Right renal pelvis (tissue), 4 donors: ENCODE measurements at places on chromosomes 11 and 22.

GRCh38 chr11:17389957-17390649 lies 1.6 kb upstream of the KCNJ11 start:
- no peak for DNase-seq

GRCh38 chr11:45108070-45109064 lies 38.1 kb upstream of the PRDM11 start:
- no peak for DNase-seq

- no peak for DNase-seq
Measured at GRCh38 chr11:72010529-72011233, 12.0 kb downstream of the IL18BP start.

GRCh38 chr11:92717240-92717639 lies 252.2 kb upstream of the MTNR1B start:
- DNase-seq, result no peak

DNA sequence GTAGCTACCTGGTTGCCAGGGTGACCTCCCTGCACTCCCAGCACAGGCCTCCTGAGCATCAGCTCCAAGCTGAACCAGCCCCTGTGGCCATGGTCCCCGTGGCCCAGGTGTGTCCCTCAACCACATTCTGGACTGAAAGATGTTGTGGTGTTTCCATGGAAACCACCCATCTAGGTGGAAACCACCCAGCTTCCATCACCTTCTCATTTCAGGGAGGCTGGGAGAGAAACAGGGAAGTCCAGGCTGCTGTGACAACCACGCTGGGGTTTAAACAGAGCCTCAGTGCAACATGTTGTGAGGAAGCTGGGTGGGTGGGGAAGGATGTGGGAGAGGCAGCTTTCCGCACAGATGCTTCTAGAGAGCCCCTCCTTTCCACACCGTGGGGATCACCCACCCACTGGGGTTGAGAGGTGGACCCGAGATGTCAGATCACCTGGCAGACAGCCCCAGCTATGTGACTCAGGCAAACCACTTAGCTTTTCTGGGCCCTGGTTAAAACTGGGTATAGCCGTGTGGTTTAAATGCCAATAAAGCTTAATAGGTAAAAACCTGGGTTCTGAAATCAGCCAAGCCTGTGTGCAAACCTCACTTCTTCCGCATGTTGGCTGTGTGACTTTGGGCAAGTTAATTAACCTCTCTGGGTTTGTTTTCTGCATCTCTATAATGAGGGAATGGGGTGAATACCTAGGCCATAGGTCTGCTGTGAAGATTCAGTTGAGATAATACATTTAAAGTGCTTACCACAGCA lies 46.4 kb downstream of the CD82 start:
- no peak for DNase-seq

DNA sequence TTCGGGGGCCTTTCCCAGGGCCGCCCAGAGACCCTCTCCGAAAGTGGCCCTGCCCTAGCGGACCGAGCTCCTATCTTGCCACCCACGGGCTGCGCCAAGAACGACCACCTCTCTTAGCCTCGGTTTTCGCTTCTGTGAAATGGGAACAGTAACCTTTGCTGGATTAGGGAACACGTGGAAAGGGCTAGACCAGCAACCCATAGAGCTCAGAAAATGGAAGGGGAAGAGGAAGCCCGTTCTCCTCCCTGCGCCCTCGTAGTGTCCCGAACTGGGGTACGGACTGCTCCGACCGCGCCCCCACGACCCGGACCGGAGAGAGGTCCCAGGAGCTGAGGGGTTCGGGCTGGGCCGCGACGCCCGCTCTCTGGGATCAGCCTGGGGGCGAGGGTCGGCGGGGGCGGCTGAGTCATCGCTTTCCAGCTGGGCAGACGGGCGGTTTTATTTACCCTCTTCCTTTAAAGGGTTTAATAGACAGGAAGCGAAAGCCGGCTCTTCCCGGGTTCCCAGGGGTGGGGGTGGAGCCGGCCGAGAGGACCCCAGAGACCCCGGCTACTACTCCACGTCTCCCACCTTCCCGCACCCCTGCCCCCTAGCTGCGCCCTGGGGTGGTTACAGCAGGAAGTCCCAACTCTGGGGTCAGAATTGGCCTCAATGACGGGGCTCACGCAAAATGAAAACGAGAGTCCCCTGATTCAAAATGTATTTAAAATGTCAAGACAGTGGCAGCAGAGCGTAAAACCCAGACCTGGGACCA lies 907 bp upstream of the PHLDA2 start:
- no peak for DNase-seq

DNA sequence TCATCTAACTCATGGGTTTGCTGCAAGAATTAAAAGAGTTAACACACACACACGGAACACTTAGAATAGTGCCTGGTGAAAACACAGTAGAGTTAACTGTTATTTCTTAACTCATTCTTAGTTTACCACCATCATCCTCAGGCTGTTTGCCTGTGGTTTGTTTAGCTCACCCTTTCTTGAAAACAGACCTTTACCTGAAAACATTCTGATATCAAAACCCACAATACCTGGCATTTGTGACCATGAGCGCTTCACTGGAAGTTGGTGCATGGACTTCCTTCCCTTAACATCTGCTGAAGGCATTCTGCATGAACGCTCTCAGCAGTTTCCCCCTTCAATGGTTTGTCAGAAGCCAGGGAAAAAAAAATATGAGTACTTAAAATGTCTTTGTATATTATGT lies 256.0 kb downstream of the ETS1 start:
- DNase-seq, result no peak

- DNase-seq, result no peak
Measured at GRCh38 chr22:49734390-49734789, 93.3 kb downstream of the BRD1 start.

GRCh38 chr11:45805305-45806071 lies 539 bp downstream of the SLC35C1 start:
- DNase-seq, result no peak

DNA sequence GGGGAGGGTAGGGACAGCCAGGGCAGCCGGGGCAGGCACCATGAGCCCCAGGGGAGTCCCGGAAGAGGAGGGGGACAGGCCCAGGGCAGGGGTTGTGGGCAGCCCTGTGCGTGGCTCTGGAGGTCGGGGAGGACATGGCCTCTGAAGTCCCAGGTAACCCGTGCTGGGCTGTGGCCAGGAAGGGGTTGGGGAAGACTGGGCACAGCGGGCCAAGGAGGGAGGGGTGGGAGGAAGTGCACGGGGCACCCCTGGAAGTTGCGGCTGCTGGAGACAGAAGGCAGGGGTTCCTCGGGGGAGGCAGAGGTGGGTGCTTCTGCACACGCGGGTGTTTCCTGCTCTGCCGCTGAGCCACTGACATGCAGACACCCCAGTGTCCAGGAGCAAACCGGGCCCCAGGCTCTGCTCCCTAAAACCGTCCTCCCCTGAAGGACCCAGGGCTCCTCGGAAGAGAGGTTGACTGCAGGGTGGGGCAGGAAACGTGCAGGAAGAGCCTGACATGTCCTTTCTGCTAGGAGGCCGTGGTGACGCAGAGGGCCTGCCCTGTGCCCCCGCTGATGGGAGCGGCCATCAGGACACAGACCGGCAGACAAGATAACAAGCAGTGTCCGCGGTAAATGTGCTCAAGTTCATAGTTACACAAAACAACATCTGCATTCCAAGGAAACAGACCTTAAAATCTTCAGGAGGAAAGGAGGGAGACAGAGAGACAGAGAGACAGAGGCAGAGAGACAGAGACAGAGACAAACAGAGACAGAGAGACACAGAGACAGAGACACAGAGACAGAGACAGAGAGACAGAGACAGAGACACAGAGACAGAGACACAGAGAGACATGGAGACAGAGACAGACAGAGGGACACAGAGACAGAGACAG lies 5.7 kb downstream of the TNNI2 start:
- DNase-seq, result no peak

DNA sequence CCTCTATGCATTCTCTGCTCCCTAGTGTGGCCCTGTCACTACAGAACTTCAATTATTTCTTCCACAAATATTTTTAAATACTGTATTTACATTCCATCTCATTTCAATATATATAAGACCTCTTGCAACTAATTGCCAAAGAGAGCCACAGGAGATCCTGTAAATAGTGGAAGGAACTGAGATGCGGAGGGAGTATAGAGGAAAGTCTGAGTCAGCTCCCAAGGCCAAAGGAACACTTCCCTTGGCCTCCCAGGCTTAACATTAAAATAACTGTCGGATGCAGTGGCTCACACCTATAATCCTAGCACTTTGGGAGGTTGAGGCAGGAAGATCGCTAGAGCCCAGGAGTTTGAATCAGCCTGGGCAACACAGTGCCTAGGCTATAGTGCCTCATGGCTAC lies 31.2 kb downstream of the RBFOX2 start:
- DNase-seq, result no peak

DNA sequence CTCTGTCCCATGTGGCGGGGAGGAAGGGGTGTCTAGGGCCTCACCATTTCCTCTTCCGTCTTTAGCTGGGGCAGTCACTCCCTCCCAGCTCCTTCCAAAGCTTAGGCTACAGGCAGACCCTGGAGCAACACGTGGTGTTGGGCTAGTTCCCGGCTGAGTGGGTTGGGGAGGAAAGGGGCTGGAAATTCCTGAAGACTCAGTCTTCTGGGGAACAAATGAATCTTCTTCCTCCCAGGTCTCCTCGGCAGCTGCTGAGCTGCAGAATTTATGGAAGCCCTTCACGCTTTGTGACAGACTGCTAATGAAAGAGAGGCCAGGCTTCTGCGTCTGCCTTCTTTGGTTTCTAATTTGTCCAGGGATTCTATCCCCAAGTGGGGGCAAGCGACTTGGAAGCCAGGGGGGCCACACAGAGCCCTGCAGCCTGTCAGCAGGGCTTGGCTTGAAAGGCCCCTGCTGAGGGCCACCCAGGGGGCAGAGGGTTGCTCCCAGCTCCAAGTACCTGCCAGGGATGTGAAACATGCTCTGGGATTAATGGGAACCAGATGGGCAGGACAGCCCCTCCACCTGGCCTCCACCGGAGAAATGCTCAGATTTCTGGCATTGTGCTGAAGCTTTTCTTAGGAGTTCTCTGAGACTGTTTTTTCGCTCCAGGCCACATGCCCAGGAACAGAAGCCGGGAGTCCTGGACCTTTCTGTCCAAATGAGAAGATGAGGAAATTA lies 123.1 kb downstream of the PKNOX2 start:
- no peak for DNase-seq

GRCh38 chr11:104690241-104690640 lies 208.0 kb downstream of the CASP12 start:
- DNase-seq, result no peak

- no peak for DNase-seq
Measured at GRCh38 chr11:47411884-47412746, 3.7 kb downstream of the SLC39A13 start.

GRCh38 chr22:42661985-42662831 lies 13.0 kb upstream of the CYB5R3 start:
- peak; percentile 80 for DNase-seq

DNA sequence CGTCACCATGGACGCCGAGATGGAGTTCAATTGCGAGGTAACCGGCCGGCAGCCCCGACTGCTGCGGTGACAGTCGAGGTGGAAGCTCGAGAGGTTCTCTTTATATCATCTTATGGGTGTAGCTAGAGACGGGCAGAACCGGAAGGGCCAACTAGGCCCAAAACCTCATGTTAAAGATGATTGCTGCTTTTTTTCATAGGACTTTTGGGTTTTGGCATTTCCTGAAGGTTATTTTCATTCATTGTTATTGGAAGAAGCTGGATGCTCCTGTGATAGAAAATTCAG lies 585 bp downstream of the NF2 start:
- DNase-seq, result no peak

GRCh38 chr11:75497788-75498409 lies 27.8 kb downstream of the GDPD5 start:
- no peak for DNase-seq

DNA sequence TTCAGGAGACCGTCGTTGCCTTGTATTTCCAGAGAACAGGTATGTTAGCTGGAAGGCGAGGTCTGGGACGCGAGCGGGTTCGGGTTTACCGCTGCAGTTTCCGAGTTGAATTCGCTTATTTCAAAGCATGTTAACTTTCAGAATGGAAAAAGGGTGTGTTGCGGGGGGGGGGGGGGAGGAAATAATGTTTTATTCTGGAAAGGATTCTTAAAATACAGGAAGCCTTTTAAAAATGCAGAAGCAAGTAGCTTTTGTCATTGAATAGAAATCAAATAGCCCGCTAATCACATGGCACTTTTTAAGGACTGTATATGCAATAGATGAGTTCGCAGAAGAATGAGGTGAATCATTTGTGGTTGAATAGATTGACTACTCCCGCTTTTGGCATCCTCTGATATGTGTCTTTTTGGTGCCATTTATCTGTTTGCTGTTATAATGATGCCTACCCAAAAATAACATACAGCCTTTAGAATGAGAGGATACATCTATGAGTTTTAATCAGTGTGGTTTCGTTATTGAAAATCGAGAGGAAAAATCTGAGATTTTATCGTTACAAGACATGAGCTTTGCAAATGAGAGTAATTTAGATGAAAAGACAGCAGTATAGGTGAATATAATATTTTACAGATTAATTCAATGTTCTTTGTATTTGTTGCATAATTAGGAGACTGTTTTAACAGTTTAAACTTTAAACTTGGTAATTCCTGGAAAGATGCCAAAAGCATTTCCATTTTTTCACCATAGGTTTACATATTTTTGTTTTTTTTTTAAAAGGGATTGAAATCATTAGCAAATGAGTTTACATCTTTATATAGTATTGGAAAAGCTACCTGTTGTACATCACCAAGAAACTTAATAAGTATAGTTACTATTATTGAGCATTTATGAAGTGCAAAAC lies 1.7 kb downstream of the PDE3B start:
- no peak for DNase-seq

GRCh38 chr11:131668500-131669400 lies 298.3 kb downstream of the NTM start:
- no peak for DNase-seq

- DNase-seq, result no peak
Measured at GRCh38 chr22:19397734-19398104, 33.8 kb downstream of the HIRA start.

GRCh38 chr11:75462117-75462653 lies 29.2 kb upstream of the KLHL35 start:
- no peak for DNase-seq

GRCh38 chr22:50498322-50498890 lies 9.1 kb downstream of the LMF2 start:
- DNase-seq, result peak; percentile 58

DNA sequence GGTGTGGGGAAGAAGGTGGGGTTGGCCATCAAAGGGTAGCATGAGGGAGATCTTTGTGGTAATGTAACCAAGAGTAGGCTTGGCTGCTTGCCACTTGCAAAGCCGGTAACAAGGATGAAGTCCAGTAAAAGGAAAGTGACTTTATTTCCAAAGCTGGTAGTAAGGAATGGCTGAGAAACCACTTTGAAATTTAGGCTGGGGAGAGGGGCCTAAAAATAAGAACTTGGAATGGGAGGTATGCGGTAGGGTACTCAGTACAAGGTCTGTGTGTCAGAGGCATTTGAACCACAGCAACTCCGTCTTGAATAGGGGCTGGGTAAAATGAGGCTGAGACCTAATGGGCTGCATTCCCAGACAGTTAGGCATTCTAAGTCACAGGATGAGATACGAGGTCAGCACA lies 216.0 kb upstream of the ISX start:
- DNase-seq, result no peak

DNA sequence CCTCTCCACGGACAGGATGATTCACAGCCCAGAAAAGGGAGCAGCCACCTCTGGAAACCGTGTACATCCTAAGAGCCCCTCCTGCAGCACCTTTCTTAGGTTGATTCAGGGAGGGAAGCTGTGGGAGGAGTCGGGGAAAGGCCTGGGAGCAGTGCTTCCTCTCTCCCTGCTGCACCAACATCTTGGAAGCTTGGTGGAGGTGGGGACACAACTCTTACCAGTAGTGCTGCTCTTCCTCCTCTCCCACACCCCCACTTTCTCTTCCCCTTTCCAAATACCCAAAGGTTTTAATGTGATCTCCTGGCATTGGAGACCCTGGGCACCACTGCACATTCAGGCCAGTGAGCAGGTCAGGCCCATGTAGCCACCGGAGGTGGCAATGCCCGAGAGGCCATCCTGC lies 46.4 kb upstream of the HORMAD2 start:
- no peak for DNase-seq

GRCh38 chr11:82560836-82561235 lies 172.8 kb downstream of the FAM181B start:
- no peak for DNase-seq
